Inflammatory macrophage treated with lipopolysaccharide for 1 hour (primary cell): ENCODE measurements at places on chromosomes 13 and 19.

GRCh38 chr13:29556742-29557141, 38.7 kb downstream of the SLC7A1 start:
- no peak for DNase-seq

DNA sequence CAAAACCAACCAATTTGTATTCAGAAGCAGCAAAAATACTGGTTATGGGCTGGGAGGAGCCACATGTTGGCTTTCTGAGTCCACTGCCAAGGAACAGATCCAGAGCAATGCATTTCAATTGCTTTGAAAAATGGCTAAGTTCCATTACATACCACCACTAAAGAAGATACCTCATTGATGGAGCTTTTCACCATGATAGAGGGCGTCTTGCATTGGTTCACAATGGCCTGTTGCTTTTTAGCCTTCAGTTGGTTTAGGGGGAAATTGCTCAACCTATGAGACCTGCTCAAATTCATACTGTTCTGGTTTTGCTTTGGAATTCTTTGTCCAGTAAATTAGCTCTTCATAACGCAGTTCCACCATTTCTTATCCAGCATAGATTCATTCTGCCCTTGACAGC, 21.2 kb upstream of the CPB2 start:
- DNase-seq, result no peak

DNA sequence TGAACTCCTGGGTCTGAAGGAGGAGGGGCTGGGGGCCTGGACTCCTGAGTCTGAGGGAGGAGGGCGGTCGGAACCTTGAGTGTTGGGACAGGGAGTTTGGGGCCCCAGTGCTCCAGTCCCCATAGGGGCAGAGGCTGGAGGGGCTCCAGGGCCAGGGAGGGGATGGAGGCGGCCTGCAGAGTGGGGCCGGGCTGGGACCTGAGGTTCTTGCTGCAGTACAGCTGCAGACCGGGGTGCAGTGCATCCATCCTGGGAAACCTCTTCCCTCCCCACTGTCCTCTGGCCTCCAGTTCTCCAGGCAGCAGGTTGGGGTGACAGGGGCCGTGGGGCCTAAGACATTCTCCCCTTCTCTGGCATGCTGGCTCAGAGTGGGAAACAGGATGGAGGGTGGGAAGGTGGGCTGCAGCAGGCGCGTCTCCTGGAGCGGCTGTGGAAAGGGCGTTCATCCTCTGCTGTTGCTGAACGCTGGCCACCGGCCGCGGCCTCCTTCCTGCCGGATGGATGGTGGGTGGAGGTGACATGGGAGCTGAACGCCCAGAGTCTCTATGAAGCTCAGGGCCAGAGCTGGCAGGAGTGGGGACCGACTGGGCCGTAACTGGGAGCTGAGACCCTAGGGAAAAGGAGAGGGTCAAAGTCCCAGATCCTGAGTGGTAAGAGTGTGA, 1.6 kb downstream of the BRSK1 start:
- no peak for DNase-seq

DNA sequence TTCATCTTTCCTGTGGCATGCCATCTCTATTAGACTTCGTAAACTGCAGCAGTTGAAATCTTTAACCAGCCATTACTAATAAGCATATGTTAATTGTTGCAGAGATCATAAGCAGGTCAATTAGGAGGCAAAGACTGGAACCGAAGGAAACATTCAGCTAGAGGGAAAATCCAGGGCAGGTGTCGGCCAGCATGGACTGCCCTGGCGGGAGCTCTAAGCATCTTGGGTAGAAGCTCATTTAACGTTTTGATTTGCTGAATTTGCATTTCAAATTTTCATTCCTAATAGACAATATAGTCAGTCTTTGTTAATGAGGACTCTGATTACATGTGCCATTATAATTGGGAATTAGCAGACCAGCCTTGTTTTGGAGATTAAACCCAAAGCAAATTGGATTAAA, 238.6 kb downstream of the POU4F1 start:
- no peak for DNase-seq

- DNase-seq, result peak; percentile 73
These were observed at the start of gene CRYL1 for GRCh38 chr13:20525601-20526544. CRYL1 (minus strand) TSS chr13:20525857; CDS start chr13:20525794, 63 bp downstream.

- no peak for DNase-seq
These were observed 4.2 kb downstream of the LGALS7B start for GRCh38 chr19:38793177-38793576.

DNA sequence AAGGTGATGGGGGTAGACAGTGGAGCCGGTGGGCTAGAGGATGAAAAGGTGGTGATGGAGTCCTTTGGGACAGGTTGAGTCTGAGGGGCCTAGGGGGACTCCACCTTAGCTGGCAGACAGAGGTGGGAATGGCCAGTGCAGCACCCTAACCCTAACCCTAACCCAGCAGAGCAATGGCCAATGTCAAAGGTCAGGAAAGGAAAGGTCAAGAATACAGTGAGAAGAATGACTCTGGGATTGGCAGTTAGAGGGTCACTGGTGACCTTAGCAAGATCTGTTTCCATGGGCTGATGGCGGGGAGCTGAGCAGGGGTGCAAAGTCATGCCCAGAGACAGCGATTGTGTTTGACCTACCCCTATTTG, 16.6 kb downstream of the GNA15 start:
- no peak for DNase-seq

DNA sequence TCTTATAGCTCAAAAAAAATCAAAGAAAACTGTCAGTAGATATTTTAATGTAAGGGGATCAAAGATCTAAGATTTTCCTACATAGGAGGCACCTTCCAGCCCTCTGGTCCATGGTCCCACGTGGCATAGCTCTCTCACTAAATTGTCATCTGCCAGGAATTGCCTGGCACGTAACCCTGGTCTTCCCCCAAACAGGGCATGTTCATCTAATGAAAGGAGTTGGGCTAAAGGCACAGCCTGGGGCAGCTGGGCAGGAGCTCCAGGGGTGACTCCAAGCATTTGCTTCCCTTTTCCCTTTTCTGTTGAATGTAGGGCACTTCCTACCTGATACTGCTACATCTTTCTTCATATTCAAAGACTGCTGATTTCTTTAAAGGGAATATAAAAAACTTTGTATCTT, 148.7 kb downstream of the COL4A1 start:
- no peak for DNase-seq

GRCh38 chr13:109983447-109983846, 197.1 kb upstream of the IRS2 start:
- no peak for DNase-seq

GRCh38 chr19:35293363-35293739, 1.4 kb downstream of the MAG start:
- DNase-seq, result no peak

DNA sequence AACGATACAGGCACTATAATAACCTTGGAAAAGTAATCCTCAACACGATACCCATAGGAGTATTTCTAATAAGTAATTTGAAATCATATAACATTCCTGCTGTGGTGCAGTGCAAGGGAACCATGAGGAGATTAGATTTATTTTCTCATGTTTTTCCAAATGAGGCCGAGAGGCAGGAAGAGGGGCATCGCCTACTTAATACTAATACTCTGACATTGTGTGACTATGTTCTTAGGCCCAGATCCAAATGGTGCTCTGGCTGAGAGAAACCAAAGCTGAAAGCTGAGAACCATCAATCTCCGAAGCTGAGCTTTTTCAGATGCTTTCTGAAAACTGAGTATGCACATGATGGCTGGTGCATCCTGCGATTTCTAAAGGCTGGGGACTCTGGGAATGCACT, 248.0 kb upstream of the MAB21L1 start:
- no peak for DNase-seq

DNA sequence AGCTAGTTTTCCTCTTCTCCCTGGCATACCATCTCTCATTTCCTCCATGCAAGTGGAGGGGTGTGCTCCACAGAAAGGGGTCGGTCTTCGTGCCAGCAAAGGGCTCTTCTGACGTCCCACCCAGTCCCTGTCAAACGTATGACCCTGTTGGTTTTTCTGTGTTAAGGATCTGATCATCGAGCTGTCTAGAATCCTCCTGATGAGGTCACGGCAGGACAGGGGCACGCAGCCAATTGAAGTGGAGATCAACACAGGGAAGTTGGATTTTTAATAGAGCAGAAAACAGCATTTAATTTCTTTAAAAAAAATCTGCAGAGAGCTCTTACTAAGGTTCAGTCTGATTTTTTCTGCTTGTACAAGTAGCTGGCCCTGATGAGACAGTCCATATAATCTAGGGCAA, 339.4 kb downstream of the TEX29 start:
- no peak for DNase-seq
